D721Med (cell line): ENCODE measurements at places on chromosomes 12 and 14.

DNA sequence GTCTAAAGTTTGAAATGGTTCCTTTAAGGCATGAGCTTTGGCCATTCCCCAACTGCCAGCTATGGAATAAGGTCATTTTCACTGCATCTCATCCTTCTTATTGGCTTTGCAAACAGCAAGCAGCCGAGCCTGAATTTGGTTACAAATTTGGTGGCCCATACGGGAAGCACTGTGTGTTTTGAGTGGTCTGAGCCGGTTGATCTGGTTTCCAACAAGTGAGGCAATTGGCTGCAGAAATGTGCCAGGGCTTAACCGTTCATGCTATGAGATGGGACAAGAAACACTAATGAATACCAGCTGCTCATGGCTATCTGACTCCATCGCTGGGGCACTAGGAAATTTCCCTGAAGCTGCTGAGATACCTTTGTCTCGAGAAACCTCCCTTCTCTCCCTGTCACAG lies 9.3 kb downstream of the EDDM3A start:
- no peak for DNase-seq

DNA sequence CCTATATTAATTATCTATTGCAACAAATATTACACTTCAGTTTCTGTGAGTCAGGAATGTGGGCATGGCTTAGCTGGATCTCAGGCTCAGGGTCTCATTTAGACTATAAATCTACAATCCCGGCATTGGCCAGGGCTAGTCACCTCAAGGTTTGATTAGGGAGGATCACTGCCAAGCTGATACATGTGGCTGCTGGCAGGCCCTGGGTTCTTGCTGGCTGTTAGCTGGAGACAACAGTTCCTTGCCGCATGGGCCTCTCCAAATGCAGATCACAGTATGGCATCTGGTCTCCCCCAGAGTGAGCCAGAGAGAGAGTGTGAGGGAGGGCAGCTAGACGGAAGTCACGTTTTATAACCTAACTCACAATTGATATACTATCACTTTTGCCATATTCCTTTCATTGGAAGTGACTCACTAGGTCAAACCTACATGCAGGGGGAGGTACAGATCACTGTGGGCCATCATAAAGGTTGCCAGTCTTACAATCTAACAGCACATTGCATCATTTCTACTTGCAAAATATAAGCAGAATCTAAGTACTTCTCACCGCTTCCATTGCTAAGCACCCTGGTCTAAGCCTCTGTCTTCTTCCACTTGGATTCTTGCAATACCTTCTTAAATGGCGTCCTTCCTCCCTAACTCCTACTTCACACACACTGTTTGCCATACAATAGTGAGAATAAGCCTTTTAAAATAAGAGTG lies 174.0 kb upstream of the ARHGAP5 start:
- no peak for DNase-seq

DNA sequence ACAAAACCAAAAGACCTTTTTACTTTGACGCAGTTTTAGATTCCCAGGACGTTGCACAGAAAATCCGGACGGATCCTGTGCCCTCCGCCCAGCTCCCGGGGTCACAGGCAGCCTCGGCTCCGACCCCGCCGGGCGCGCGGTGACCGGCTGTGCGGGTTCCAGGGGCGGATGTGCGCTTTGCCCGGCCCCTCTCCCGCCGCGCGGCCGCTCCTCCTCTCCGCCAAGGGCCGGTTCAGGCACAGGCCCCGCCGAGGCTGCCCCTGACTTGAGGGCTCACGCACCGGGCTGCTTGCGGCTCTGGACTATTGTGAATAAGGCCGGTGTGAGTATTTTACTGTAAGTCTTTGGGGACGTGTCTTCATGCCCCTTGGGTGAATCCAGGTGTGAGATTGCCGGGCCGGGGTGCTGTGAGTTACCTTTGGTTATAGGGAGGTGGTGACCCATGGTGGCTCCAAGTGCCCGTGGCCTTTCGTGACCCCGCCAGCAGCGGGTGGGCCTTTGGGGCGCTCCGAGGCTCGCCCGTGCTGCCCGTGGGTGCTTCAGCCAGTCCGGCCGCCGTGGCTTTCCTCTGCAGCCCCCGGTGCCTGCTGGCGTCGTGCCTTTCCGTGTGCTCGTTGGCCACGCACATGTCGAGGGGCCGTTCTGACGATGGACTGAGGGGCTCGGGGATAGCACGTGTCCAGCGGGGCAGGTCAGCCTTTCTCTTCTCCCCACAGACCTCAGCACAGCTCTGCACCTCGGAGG lies 45.9 kb downstream of the NOC4L start:
- DNase-seq = no peak

DNA sequence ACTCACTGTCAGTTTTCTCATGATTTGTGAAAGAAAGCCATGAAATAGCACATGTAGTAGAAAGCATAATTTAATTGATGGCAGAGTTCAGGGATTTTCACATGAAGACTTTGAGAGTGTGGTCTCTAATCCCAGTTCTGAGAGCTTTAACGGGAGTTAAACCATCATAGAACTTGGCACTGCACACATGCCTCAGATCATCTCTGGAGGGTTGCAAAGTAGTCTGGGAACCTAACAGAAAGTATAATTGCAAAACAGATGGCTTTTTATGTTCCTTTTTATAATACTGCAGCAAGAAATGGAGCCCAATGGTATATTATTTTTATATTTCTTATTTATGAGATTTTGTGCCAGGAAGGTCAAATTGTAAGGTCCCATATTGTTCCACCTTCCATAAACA lies 77.9 kb downstream of the BHLHE41 start:
- no peak for DNase-seq

DNA sequence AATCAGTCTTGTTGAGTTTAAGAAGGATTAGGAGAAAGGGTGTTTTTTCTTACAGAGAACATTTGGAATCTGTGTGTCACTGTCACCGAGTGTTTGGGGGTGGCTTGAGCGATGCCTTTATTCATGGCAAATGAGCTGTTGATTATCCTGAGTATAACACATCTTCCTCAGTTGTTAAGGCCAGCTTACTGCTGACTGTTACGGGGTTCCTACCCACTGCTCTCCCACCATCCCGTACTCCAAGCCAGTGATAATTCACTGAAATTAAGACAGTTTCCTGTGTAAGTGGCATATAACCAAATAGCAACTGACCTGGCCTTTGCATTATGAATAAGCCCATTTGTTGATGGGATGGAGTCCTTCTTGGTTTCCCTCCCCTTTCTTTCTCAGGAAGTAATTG lies 9.5 kb downstream of the ESRRB start:
- DNase-seq = no peak

- no peak for DNase-seq
Measured at GRCh38 chr12:120571299-120571698, 9.9 kb downstream of the POP5 start.

DNA sequence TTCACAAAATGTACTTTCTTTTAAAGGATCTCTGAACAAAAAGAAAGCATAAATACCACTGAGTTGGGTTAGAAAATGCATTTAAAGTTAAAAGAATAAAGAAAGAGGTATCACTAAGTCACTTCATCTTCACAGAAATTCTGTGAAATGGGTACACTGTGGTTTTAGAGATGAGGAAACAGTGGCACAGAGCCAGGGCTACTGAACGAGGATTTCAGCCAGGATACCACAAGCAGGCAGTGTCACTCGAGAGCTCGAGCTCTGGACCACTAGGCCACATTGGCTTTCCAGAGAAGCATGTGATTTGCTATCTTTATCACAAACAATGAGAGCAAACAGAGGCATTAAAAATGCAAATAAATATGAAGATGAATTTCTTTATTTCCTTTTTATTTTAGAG lies 51.0 kb downstream of the WDHD1 start:
- DNase-seq = no peak

DNA sequence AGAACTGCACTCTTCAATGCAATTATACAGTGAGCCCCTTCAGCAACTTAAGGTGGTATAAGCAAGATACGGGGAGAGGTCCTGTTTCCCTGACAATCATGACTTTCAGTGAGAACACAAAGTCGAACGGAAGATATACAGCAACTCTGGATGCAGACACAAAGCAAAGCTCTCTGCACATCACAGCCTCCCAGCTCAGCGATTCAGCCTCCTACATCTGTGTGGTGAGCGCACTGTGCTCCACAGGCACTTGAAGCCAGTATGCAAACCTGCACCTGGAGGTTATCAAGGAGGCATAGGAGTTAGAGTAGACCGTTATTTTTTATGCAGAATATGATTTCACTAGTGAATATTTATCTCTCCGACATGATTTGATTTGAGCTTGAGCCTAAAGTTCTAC lies 152.2 kb upstream of the OR4E1 start:
- DNase-seq = no peak

DNA sequence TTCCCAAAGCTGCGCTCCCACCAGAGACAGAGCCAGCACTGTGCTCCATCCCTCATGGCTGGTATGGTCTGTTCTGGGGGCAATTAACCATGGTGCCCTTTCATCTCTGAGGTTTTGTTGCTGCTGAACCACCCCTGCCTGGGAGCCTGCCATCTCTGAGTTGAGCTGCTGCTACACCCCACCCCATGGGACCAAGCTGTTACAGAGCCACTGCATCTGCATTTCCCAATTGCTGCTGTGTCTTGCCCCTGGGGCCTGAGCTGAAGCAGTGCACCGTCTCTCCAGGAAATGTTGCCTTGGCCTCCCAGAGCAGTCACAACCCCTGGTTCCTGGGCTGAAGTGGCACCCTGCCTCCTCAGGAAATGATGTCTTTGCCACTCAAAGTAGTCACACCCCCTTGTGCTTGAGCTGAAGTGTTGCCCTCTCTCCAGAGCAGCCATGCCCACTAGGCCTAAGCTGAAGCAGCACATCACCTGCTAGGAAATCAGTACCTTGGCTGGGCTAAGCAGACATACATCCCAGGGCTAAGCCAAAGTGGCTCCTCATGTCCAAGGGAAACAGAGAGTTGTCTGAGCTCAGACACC lies 140.3 kb downstream of the RERGL start:
- DNase-seq = no peak

GRCh38 chr12:102232446-102232845 lies 34.8 kb upstream of the PMCH start:
- DNase-seq = no peak
